Fibroblast of skin of scalp (primary cell): ENCODE measurements at places on chromosomes 3 and 15.
A peak's percentile ranks its signal among the peaks of the same experiment; 100 is the strongest.

DNA sequence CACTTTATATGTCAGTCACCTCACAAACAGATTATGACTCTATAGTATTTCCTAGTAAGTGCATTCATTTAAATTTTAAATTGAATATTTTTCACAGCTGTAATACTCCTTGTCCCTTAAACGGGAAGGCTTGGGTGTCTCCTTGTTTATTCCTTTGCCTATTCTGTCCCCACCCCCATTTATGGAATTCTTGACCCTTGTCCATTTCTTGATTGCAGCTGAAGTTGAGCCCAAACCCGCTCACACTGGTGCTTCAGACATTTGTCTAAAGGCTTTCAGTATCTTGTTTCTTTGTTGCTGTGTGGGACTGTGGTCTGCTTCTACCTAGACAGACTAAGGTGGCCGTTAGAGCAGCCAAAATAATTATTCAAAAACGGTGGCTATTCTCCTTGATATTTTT is 449.7 kb downstream of the FOXP1 start:
- DNase-seq, result no peak

DNA sequence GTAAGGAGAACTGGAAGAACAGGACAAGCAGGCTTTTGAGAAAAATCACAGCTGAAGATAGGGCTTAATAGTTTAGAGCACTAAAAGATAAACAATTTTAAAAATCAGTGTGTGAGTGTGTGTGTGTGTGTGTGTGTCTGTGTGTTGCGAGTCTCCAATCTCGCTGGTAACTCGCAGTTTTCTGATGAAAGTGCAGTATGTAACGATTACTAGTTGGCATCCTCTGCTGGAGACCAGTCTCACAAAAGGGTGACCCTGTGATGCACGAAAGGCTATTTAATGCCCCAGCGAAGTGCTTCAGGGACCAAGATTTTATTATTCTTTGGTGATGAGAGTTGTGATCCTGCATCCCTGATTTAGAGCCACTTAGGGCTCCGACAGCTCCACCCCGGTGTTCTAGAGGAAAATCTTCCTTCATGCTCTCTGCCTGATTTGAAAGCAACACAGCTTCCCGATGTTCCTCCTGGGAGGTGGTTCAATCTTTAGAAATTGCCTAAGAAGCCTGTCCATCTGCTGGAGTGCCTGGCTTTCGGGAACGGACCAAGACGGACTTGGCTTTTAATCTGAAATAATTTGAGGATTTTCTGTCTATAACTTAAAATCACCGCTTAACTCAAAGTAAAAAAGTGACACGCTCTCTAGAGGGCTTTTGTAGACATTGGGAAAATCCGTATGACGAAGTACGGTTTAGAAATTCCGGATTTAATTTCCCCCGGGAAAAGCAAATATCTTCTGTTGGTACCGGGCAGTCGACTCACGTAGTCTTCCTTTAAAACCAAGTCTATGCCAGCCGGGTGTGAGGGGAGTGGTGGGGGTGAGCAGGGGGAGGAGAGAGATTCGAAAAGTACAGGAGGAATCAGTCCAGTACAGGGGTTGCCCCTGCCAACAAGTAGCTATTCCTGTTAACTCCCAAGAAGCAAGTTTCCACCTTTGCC is 1.1 kb upstream of the ALCAM start:
- DNase-seq, result peak; percentile 80

GRCh38 chr15:34890424-34890823 is 79.1 kb downstream of the AQR start:
- DNase-seq, result no peak

GRCh38 chr3:27345959-27346865 is 23.0 kb downstream of the NEK10 start:
- no peak for DNase-seq

DNA sequence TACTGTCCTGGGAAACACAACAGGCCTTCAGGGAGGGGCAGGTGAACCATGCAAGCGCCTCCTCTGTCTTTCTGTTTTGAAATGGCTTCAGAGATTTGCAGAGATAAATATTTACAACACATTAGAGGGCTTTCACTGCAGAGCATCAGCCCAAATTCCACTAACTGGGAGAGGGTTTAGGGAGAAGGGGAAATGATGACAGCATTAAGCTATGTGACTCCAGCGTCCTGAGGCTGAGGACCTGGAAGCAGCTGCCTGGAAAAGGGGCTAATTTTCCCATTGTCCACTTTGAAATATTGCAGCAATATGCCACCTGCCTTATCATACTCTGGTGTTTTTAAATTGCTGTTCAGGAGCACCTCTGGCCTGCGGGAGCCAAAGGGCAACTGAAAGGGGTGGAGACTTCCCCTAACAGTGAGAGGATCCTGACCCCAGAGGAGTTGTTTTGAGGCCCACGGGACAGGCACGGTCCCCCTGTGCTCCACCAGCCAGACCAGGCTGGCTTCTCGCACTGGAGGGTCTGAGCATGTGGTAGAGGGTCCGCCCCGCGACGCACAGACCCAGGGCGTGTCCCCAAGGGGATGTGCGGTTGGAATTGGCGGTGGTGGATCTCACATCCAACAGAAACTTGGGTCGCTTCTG is 110.6 kb downstream of the XXYLT1 start:
- peak; percentile 66 for DNase-seq

DNA sequence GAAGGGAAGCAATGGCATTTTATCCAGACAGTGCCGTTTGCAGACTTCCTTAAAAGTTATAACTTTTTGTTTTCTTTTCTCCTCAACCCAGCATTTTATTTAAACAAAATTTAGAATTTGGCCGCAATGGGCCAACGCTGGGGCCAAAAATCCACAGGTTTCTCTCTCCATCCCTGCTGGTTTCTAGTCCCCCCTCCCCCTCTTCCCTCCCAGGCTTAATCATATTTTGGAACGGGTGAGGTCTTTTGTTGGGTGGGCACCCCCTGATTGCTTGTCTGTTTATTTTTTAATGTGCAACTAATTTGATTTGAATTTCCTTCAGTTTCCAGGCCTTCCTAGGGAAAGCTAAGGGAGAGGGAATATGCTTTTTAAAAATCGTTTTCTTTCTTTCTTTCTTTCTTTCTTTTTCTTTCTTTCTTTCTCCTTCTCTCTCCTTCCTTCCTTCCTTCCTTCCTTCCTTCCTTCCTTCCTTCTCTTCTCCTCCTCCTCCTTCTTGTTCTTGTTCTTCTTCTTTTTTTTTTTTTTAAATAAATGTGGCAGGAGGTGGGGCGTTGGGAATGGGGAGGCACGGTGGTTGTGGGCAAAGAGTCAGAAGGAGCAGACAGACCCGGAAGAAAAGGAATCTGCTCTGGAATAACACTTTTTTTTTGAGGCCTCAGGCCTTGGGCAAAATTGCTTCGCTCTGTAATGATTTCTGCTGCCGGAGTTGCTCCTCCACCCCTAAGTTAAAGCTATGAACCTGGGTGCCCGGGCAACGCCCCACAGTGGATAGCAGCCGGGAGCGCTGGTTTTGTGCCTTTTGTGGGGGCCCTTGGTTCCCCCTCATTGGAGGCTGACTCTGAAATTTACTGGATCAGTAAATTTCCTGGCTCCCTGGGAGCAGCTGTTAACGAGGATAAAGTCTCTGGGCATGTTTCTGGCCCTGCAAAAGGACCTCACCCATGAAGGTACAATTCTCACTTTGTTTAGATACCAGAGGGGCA is 1.9 kb downstream of the FNDC3B start:
- peak; percentile 77 for DNase-seq
